ENCODE measurements at places on chromosomes 16 and 17. TPM values are rescaled to one million over a fixed set of nuclear protein-coding genes. Genes with fewer than 3 reads are reported as not detected.

Gene GCGR
- not detected for total RNA-seq

Gene HOXB5
- not detected for total RNA-seq

Gene TBX4
- total RNA-seq: not detected

Gene MMP28
- 7.2 TPM for total RNA-seq

Gene KRT14
- total RNA-seq: 0.18 TPM

Gene CTRL
- total RNA-seq: 0.35 TPM

Gene COG8
- 30.5 TPM for total RNA-seq

Gene TEN1
- 25.8 TPM for total RNA-seq

Gene CEP112
- 7.2 TPM for total RNA-seq

Gene FBXW10B
- total RNA-seq: 0.21 TPM

Gene BRCA1
- total RNA-seq: 21.2 TPM

DNA sequence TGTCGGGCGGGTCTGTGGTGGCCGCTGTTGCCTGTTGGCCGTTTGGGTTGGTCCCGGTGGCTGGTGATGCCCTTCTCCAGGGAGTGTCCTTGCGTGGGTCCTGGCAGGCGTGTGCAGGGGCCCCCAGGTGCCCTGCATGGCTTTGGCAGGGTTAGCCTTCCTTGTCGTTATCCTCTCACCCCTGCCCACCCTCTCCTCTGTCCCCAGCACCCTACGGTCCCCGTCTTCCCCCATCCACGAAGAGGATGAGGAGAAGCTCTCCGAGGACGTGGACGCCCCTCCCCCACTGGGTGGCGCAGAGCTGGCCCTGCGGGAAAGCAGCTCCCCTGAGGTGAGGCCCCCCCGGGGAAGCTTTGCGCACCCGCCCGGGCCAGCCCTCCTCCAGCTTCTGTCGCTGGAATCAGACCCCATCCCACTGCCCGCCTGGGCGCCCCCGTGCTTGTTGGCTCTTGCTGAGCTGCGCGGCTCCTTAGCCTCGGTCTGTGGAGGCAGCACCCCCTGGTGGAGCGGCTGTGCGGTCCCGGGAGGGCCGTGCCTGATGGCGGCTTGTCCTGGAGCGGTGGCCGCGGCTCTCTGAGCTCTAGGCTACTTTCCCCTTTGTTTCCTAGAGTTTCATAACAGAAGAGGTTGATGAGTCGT, 10.6 kb upstream of the NUDT16L1 start:
- no peak for DNase-seq

DNA sequence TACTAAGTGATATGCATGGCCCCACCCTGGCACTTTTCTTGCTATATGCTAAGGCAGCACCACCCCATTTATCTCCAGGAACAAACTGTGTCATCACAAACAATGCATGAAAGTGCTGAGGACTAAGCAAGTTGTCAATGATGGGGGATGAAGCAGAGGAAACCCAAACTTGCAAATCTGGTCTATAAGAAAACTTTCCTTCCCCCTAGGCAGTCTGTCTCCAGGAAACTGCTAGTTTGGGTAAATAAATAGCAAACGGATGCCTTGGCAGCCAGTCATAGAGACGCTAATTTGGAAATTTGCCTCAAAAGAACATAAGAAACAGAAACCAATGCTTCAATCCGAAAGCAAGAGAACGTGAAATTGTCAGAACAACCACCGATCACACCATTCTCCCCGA, 5.6 kb upstream of the HSBP1 start:
- DNase-seq: peak; percentile 71

- no peak for DNase-seq
Observed at GRCh38 chr17:34979650-34980352, 511 bp upstream of the LIG3 start.

GRCh38 chr16:85395207-85395912, 217.8 kb upstream of the GSE1 start:
- DNase-seq: peak; percentile 19

GRCh38 chr17:31621566-31621965, 230.1 kb downstream of the RAB11FIP4 start:
- no peak for DNase-seq

DNA sequence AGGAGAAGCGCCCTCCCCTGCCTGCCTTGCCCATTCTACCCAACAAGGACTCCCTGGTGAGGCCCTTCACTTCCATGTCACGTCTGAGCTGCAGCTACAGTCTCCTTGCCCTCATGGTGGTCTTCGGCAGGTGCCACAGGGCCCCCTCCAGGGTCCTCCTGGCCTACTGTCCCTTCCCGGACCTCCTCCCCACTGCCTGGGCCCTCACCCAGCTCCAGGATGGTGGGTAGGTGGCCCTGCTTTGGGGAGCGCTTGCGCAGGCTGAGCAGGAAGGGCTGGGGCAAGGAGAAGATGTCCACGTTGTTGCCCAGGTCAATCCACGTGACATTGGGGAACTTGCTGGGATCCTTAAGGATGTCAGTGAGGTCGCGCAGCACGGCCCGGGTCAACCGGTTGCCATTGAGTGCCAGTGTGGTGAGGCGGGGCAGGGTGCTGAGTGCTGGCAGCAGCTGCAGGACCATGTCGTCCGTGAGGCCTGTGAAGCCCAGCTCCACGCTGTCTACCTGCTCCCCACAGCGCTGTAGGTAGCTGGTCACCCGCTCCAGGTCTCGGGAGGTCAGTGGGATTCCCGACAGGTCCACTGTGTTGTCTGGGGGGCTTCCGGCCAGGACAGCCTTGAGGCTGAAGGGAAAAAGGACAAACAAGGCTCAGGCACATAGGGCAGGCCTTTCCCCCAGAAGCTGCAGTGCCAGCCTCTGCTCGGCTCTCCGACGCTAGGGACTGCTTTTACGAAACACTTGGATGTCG, 28.3 kb downstream of the TRPV2 start:
- DNase-seq: no peak

DNA sequence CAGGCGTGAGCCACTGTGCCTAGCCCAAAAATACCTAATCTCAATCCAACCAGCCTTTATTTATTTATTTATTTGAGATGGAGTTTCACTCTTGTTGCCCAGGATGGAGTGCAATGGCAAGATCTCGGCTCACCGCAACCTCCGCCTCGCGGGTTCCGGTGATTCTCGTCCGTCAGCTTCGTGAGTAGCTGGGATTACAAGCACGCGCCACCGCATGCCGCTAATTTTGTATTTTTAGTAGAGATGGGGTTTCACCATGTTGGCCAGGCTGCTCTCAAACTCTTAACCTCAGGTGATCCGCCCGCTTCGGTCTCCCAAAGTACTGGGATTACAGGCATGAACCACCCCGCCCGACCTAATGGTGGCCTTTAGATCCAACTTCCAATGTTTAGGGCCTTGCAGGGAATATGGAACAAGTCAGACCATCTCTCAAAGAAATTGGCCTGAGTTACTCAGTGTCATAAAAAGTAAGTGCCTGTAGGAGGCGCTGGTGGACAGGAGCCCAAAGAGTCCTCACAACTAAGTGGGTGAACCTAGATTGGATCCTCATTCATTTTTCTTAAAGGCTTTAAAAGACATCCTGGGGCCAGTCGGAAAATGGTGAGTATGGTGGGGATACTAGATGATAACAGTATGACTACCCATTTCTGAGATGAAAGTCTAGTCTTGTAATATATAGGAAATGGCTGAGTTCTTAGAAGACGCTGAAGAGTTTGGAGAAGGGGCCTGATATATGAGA, 4.6 kb downstream of the ZSCAN10 start:
- no peak for DNase-seq

GRCh38 chr17:73934696-73935095, 268.8 kb upstream of the RPL38 start:
- no peak for DNase-seq

DNA sequence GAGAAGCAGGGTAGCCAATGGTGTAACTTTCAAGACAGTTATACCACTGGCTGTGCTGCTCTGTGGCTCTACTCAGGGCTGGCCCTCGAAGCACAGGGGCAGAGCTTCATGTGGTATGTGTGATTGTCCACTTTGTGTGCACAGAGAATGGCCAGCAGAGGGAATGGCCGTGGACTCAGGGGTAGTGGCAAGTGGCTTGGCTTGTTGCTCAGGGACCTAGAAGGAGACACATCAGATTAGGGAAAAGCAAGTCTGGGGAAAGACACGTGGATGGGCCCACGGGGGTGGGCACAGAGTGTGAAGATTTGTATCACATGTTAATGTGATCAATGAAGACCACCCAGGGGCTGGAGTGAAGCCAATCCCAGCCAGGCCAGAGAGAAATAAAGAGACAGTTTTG, 20.0 kb upstream of the XYLT2 start:
- no peak for DNase-seq

DNA sequence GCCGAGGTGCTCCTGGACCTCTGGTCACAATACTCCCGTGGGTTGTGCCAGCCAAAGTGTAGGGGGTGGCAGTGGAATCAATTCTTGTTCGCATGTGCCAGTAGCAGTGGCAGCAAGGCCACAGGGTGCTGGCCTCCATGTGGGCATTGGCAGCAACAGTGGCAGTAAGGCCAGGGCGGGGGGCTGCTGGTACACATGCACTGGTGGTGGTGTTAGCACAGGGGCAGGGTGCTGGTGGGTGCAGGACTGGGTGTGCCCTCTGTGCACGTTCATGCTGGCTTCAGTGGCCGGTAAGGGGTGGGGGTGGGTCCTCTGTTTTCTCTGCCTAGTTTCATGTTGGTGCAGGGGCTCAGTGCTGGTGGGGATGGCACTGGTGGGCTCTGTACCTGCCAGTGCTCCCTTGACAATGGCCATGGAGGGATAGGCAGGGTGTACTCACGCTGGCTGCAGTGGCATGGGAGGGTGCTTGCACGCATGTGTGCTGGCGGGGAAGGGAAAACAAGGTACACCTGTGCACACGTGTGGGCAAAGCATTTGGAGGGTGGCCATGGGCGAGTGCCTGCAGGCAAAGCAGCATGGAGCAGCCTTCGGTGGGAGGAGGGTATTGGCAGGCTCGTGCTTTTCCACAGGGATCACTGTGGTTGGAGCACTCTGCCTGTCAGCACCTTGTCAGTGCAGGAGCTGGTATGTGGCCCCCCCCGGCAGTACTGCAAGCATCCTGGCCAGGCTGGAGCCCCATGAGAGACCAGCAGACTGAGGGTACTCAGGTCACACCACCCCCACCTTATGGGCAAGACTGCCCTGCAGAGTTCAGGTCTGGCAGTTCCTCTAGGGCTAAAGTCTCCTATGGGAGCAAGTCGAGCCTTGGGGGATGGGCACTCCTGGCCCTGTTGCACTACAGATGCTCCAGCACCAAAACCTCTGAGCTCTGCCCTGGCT, 35.8 kb downstream of the NF1 start:
- DNase-seq: no peak

DNA sequence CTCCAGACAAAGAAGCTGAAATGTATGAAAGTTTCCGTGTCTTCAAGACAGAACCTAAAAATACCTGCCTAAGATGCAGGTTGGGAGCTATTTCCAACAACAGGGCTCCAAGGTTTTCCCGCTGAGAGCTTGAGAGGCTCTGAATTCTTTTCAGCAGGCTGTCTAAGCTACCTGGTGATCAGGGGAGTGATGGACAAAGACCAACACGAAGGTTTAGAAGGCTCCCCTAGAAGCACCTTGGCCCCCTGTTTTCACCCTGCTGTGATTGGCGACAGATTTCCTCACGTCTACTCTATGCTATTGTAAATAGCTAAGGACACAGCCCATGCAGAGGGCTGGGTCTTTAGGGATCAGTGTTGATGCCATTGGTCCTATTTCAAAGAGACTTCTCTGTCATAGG, 275.2 kb upstream of the SALL1 start:
- no peak for DNase-seq

- DNase-seq: no peak
Observed at GRCh38 chr17:29526322-29526721, 40.5 kb downstream of the ABHD15 start.

DNA sequence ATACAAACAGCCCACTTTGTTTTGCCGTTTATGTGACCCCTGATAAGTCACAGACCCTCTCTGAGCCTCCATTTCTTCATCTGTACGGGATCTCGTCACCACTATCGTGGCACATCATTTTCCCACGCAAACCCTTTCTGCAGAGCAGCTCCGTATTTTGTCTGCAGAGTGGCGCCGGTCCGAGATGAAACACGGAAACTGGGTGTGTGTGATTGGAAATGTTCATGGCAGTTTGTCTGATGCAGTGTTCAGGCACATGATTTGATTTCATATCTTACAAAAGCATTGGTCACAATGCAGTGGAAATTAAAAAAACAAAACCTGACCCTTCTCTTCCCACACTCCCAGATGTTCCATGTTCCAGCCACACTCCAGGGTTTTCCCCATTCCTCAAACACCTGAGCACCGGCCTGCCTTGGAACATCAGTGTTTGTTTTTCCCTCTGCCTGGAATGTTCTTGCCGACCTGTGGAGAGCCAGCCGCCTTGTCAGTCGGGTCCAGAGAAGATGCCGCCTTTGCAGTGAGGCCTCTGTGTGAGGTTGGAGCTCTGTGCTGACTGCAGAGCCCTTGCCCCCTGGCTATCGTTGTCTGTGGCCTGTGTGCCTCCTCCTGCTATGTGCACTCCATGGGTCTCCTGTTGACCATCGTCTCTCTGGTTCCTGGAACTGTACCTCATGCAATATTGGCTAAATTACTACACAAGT, 39.2 kb downstream of the NT5M start:
- DNase-seq: no peak

- no peak for DNase-seq
Observed at GRCh38 chr17:2487306-2487705, 24.4 kb downstream of the METTL16 start.

DNA sequence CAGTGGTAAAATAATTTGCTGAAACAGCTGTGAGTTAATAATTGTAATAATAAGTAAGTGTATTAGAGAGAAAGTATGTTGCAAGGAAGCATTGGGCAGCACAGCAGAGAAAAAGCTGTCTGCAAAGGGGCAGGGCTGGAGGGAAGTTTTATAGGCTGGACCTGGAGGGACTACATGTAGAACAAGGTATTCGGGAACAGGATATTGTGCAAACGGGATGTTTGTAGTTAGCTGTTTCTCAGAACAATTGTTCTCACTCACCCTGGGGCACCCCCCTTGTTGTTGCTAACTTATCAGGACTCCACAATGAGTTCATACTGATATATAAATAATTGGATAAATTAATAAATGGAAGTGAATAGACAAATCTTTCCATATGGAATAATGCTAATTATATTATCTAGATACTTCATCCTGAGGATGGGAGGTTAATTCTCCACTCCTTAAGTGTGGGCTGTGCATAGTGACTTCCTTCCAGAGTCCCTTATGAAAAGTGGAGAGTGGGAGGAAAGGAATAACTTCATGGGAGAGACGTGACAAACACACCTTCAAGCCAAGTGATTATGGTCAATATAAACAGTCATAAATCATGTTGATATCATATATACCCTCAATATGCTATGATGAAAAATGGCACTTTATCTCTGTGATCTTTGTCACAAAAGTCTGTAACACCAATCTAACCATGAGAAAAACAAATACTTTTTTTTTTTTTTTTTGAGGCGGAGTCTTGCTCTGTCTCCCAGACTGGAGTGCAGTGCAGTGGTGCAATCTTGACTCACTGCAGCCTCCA, 85.4 kb downstream of the PPM1E start:
- peak; percentile 27 for DNase-seq

GRCh38 chr16:7967996-7968509, 622.3 kb downstream of the TMEM114 start:
- DNase-seq: no peak

DNA sequence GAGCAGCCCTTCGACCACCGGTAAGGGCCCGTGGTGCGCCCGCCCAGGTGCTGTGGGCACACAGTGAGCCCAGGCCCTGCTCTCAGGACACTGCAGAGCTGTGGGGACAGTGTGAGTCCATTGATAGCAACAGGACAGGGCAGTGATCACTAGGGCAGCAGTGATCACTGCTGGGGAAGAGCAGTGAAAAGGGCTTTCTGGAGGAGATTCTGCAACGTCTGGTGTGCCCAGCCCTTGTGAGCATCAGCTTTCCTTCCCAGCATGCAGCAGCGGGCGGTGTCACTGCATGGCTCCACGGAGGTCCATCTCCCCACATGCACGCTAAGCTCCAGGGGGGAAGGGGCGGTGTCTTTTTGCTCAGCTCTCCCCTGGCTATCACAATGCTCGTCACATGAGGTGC, 32.1 kb downstream of the MAP1LC3B start:
- no peak for DNase-seq

- no peak for DNase-seq
Observed at GRCh38 chr16:12611006-12611477, 192.6 kb downstream of the CPPED1 start.
